Upper lobe of left lung (tissue), 6 donors: ENCODE measurements at places on chromosomes 11 and 22. TPM values are rescaled to one million over a fixed set of nuclear protein-coding genes. Genes with fewer than 3 reads are reported as not detected.

GRCh38 chr22:19405133-19405532 is 26.4 kb downstream of the HIRA start:
- DNase-seq = no peak

GRCh38 chr11:33734441-33735270 is 1.6 kb downstream of the CD59 start:
- no peak for DNase-seq

GRCh38 chr11:103633068-103633788 is 403.2 kb upstream of the DDI1 start:
- no peak for DNase-seq

The TUT1 gene
- 13.6 TPM for total RNA-seq

The RNF141 gene
- total RNA-seq = 44.7 TPM

The MS4A4A gene
- 48.2 TPM for total RNA-seq

The VPREB1 gene
- total RNA-seq = not detected
